AG09309 (cell line): ENCODE measurements at places on chromosomes 12 and 14.

DNA sequence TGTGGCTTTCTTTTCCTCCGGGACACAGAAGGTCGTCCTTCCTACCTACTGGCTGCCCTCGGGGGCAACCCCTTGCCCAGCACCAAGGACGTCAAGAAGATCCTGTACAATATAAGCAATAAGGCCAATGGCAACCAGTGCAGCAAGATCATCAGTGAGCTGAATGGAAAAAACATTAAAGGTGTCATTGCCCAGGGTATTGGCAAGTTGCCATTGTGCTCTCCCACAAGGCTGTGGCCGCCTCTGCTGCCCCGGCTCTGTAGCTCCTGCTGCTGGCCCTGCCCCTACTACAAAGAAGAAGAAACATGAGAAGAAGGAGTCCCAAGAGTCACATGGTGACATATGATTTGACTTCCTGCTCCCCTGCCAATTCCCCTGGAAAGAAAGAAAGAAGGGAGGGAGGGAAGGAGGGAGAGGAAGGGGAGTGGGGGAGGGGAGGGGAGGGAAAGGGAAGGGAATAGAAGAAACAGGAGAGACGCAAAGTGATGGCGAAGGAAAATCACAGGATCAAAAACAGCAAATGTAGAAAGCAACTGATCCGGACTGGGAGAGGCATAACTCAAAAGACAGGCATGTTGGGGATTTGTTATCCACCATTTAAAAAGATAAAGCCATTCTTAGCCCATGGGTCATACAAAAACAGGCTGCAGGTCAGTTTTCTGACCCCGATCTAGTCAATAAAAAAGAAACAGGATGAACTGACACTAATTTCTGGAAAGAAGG lies 61.3 kb upstream of the RESF1 start:
- no peak for DNase-seq

GRCh38 chr12:54398995-54399793 lies 14.7 kb upstream of the ZNF385A start:
- peak; percentile 46 for DNase-seq

DNA sequence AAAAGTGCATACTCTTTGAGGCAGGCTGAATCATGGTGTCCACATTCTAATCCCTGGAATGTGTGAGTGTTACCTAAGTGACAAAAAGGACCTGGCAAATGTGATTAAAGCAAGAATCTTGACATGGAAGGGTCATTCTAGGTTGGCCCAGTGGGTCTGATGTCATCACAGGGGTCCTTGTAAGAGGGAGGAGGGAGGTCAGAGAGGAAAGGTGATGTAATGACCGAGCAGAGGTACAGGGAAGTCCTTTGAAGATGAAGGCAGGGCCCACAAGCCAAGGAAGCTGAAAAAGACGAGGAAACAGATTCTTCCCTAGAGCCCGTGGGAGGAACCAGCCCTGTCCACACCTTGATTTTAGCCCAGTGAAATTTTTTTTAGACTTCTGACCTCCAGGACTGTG lies 60.1 kb downstream of the MAP1LC3B2 start:
- no peak for DNase-seq

GRCh38 chr14:94458558-94459205 lies 6.1 kb upstream of the SERPINA11 start:
- no peak for DNase-seq

DNA sequence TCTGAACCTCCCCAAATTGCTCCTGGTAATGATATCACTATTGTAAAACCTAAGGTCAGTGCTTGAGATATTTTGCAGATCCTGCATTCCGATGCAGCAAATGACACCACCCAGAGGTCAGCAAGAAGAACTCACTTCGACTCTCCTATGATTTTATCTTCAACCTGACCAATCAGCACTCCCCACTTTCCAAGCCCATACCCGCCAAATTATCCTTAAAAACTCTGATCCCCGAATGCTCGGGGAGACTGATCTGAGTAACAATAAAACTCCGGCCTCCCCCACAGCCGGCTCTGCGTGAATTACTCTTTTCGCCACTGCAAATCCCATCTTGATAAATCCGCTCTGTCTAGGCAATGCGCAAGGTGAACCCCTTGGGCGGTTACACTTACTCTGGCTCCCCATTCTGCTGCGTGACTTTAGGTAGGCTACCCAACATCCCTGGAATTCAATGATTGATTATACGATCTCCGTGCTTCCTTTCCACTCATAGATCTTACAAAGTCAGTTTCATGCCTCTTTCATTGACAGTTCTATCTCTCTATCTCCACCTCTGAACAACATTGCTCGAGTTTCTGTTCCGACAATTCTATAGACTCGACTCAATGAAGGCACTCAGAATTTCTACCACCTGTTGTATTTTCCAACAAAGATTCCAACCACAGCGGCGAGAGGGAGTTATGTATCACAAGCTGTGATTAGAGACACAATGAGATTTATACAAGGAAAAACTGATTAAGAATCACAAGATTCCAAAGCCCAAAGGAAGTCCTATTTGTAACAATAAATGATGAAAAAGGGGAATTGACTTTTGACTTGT lies 939 bp downstream of the NPC2 start:
- no peak for DNase-seq

DNA sequence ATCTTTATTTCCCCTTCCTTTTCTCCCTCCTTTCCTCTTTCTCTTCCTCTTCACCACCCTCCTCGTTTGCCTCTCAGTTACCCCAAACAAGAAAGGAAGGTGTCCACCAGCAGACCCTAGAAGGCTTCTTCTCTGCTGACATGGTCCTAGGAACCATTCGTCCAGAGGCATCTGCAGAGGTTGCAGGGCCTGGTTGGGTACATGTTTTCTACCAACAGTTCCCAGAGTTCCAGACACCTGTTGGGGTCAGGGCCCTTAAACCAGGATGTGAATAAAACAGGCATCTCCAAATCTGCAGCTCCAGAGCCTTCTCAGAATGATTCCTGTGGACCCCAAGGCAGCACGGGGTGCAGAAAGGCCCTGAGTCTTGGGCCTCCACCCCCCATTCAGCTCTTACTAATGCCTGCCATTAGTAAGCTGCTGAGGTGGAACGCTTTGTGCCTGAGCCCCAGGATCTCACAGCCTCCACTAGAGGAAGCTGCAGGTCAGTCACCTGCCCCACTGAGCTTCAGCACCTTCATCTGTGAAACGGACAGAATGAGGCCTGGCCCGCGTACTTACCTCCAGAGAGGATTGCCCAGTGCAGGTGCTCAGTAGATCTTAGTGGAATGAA lies 130.4 kb downstream of the DICER1 start:
- DNase-seq = no peak

- no peak for DNase-seq
Measured at GRCh38 chr14:34722723-34723545, 8.5 kb upstream of the CFL2 start.

GRCh38 chr14:94682736-94683135 lies 70.5 kb downstream of the SERPINA3 start:
- DNase-seq = no peak

- DNase-seq = no peak
Measured at GRCh38 chr14:64719601-64720000, 15.4 kb downstream of the PLEKHG3 start.

DNA sequence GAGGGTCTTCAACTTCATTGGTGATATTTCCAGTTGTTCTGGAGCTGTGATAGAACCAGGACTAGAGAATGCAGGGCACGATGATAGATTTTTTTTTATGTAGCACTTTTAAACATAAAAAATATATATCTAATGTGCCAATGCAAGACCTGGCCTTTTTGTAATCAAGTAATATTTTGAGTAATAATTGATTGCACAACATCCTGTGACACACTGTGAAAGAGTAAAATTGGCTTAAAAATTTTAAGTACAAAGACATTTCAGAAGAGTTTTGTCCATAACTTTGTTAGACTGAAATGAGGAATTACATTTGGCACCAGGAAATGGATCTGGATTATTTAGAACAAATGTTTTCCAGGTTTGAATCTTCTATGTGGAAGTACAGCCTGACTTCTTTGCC lies 22.1 kb downstream of the PRKCH start:
- no peak for DNase-seq

GRCh38 chr12:94561943-94562411 lies 88.4 kb downstream of the TMCC3 start:
- no peak for DNase-seq
